ENCODE measurements at places on chromosomes 2 and 18.

DNA sequence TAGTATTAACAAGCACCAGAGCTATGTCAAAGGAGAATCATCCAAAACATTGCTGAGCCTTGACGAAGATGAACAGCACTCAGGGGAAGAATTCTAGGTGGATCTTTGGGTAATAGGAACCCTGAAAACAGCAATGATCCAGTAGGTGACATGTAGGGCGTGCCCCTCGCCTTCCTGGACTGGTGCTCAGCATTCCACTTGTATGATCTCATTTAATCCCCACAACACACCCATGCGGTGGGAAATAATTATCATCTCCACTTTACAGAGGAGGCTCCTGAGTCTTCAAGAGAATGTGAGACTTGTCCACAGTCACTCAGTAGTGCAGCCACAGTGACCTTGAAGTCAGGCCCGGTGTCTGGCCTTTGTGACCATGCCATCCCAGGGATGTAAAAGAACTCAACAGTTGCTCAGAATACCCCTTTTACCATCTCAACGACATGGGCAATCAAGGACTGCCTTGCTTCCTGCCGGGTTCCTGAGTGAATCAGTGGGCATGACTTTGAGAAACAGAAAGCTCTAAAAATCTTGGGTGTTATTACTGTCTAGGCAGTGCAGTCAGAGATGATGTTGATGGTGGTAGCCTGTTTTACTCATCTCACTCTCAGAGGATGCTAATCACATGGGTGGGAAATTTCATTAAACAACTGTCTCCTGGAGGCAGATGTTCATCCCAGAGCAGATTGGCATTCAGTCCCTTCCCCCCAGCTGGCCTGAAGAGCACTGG is 161.6 kb downstream of the BCL11A start:
- DNase-seq: no peak

DNA sequence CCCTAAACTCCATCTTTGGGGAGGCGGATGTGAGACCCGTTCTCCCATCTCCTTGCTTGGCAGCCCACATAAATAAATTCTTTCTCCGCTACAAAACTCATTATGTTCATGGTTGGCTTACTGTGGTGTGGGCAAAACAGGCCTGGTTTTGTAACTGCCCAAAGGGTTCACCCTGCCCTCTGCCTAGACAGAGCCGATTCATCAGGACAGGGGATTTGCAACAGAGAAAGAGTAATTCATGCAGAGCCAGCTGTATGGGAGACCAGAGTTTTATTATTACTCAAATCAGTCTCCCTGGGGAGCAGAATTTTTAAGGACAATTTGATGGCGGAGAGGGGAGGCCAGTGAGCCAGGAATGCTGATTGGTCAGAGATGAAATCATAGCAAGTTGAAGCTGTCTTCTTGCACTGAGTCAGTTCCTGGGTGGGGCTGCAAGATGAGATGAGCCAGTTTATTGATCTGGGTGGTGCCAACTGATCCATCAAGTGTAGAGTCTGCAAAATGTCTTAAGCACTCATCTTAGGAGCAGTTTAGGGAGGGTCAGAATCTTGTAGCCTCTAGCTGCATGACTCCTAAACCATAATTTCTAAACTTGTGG is 8.4 kb upstream of the RNF125 start:
- DNase-seq: no peak

GRCh38 chr2:180505203-180505602 is 475.2 kb upstream of the UBE2E3 start:
- DNase-seq: no peak

DNA sequence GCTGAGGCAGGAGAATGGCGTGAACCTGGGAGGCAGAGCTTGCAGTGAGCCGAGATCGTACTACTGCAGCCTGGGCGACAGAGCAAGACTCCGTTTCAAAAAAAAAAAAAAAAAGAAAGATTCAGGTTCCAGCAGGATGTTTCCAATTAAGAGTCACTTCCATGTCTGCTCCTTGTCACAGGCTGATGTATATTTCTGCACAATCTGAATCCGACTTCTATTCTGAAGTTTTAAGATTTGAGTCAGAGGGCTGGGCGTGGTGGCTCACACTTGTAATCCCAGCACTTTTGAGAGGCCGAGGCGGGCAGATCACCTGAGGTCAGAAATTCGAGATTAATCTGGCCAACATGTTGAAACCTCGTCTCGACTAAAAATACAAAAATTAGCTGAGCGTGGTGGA is 24.7 kb downstream of the SNRPD1 start:
- no peak for DNase-seq

DNA sequence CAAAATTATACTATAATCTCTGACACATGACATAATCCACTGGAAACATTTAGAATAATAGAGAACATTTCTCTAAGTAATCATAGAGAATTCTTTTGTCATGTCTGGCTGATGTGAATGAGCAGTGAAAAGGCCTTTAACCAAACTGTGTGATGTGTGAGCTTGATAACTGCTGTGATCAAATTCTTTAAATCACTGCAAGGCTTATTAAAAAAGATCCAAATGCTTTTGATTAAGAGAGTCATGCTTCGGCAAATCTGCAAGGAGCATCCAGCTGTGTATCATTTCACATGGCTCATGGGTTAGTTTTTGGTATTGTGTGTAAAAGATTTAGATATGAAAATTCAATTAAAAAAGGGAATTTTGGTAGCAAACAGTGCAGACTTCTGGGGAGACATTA is 58.6 kb upstream of the TFPI start:
- DNase-seq: no peak

DNA sequence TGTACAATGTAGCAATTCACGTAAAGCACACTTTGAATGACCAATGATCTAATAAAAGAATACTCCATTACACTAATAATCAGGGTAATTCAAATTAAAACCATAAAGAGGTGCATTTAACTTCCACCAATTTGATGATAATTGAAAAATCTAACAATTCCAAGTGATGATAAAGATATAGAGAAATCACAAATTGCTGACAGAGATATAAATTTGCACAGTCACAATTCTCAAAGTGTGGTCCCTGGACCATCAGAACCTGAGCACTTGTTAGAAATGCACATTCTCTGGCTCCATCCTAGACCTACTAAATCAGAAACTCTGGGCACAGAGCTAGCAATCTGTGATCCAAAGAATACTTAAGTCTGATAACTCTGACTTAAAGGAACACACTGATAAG is 165.8 kb upstream of the DCC start:
- DNase-seq: no peak

DNA sequence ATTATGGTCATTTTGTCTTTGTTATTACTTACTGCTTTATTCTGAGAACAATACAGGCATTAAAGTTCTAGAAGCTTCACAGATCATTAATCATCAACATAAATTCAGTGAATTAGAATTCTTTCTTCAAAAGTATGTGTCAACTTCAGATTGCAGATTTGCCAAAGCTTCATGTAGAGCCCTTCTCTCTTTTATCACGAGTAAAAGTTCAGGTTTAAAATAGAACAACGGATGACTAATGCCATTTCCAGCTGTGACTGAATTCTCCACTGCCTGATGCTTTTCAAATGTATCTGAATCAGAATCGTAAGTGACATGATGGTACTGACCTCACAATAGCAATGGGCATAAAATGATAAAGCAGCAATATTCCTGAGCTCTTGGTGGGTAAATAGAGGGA is 116.0 kb downstream of the ABCA12 start:
- no peak for DNase-seq

DNA sequence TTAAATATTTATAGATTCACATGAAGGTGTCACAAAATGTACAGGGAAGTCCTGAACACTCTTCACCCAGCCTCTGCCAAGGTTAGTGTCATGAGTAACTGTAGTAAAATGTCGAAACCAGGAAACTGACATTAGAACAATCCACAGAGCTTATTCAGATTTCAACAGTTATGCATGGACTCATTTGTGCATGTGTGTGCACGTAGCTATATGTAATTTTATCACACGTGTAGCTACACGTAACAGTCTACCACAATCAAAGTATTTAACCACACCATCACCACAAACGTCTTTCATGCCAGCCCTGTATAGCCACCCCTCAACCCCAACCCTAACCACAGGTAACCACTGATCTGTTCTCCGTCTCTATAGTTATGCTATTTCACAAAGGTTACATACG is 211.7 kb upstream of the REV1 start:
- DNase-seq: no peak

DNA sequence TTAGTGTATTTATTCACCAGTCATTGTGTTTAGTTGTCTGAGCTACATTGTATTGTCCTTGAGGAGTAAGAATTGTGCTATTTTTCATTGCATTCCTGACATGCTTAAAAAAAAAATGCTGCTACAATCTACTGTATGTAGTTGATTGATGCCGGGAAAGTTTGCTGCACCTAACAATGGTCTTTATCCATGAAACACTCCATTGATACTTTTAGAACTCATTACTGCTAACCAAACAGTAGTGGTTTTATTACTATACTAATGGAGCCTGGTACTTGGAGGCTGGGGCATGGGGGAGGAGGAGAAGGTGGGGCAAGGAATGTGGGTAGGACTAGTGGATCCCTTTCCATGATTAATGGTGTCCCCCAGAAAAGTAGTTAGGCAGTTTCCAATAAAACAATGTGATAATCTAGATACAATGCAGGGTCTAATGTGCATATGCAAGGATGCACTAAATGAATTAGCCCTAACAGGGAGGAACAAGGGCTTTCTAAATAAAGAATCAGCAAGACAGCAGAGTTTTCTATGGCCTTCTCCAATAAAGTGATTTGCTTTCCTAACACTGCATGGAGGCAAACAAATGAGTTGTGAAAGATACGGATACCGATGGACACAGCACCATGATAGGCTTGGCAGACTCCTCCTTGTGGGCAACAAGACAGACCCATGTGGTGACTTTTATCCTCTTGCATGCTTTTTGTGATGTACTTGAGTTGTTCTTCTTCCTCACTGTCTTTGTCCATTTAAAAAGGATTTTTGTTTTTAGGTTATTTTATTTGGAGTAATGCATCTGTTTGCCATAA is 78.5 kb downstream of the FMNL2 start:
- DNase-seq: no peak

GRCh38 chr2:233353101-233353768 is 1.1 kb upstream of the DGKD start:
- DNase-seq: no peak

DNA sequence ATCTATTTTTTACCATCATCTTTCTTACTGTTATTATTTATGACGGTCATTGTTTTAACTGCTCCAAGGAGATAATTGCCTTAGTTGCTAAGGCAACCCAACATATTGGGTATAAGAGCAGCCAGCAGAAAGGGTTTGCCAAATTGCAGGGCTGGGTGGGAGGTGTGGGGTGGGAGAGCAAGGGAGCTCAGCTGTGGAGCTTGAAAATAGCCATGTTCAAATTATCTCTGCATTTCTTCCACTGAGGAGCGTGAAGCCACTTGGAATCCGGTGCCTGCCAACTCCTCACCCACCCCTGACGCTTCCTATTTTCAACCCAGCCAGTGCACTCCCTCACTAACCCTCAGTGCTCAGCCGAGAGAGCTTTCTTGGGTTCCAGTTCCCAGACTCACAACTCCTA is 60.8 kb downstream of the SETBP1 start:
- DNase-seq: no peak

DNA sequence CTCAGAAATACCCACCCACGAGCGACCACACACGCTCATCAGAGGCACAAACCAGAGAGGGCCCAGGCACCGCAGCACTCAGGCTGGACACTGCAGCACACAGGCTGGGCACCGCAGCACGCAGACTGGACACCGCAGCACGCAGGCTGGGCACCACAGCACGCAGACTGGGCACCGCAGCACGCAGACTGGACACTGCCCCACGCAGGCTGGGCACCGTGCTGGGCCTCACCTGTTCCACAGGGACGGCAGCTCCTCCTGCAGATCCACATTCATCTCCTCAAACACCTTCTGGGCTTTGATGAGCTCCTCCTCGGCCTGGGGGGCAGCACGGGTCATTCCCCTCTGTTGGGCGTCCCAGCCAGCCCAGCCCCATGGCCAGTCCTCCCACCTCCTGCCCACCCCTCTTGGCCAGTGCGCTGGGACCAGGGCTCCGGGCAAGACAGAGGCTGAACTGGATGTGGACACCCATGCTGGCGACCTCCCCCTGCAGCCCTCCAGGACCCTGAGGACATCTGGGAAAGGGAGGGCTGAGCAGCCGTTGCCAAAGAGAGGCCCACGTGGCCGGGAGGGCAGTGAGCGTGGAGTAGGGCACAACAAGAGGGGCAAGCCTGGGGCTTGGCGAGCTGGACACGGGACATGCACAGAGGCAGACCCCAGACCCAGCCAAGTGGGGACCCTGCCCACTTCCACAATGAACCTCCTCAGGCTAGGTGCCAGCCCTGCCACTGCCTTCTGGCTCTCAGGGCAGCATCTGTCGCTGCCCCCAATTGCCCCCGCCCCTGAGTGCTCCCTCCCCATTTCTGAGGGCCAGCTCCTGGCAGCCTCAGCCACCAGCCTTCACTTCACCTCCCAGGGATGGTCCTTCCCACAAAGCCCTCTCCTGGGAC is 43.0 kb downstream of the BIN1 start:
- no peak for DNase-seq

- DNase-seq: no peak
Measured at GRCh38 chr2:155157711-155158110, 459.2 kb downstream of the KCNJ3 start.

GRCh38 chr18:64271246-64271645 is 122.4 kb upstream of the LINC00305 start:
- no peak for DNase-seq

GRCh38 chr2:155368934-155369333 is 670.4 kb downstream of the KCNJ3 start:
- no peak for DNase-seq

DNA sequence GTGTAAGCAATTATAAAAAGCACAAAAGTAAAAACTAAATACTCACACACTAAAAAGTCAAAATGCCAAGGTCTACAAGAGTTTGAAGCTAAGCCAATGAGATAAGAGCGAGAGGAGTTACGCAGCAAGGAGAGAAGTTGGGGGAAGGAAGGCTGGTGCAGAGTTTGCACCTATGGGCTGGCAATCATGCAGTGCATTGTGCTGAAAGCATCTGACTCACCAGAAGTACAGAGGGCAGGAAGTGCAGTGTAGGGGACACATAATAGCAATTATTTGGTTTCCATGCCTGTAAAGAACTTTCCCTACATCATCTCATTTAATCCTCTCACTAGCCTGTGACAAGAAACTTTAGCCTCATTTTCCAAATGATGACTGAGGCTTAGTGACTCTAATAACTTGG is 142.7 kb upstream of the KYNU start:
- no peak for DNase-seq

GRCh38 chr18:27605107-27605834 is 420.2 kb upstream of the CHST9 start:
- DNase-seq: no peak

GRCh38 chr2:165924946-165925345 is 28.6 kb downstream of the TTC21B start:
- DNase-seq: no peak

- DNase-seq: no peak
Measured at GRCh38 chr2:65049010-65049639, 7.1 kb upstream of the CEP68 start.
